NT2/D1 (cell line): ENCODE measurements at places on chromosomes 2 and 18.
A peak's percentile ranks its signal among the peaks of the same experiment; 100 is the strongest.

GRCh38 chr18:62577765-62578164, 54.9 kb downstream of the ZCCHC2 start:
- no peak for DNase-seq

- DNase-seq, result no peak
Observed at GRCh38 chr2:181066333-181066732, 85.9 kb downstream of the UBE2E3 start.

GRCh38 chr2:96325884-96326255, 753 bp downstream of the ITPRIPL1 start:
- DNase-seq, result no peak

GRCh38 chr2:133004623-133005022, 334.6 kb upstream of the LYPD1 start:
- no peak for DNase-seq

DNA sequence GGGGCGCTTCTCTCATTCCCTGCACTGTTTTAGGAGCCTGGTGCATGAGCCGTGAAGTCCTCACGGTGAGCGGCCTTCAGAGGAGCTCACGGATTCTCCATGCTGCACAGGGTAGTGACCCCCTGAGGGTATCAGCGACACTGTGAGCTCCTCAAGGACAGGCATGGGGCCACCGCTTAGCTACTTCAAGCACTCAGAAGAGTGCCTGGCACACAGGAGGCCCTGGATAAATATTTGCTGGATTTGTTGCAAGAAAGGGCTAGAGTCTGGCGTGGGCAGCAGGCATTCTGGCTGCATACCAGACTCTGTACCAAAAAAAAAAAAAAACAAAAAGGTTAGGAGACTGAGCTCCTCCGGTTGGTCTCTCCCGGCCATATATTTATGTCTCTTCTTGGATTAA, 5.7 kb upstream of the MBP start:
- DNase-seq, result no peak

DNA sequence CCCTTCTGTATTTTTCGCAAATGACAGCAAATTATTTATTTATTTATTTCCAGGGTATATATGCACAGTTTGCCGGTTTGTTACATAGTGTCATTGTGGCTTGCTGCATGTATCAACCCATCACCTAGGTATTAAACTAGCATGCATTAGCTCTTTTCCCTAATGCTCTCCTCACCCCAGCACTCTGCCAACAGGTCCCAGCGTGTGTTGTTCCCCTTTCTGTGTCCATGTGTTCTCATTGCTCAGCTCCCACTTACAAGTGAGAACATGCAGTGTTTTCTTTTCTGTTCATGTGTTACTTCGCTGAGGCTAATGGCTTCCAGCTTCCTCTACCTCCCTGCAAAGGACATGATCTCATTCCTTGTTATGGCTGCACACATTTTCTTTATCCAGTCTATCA, 592.3 kb downstream of the TRIB2 start:
- DNase-seq, result no peak

- DNase-seq, result no peak
Observed at GRCh38 chr2:133773854-133774653, 205.8 kb upstream of the NCKAP5 start.

- DNase-seq, result peak; percentile 11
Observed at GRCh38 chr2:97011977-97012569, 25.7 kb upstream of the FAM178B start.

- no peak for DNase-seq
Observed at GRCh38 chr2:177484180-177484795, 91.7 kb downstream of the AGPS start.

DNA sequence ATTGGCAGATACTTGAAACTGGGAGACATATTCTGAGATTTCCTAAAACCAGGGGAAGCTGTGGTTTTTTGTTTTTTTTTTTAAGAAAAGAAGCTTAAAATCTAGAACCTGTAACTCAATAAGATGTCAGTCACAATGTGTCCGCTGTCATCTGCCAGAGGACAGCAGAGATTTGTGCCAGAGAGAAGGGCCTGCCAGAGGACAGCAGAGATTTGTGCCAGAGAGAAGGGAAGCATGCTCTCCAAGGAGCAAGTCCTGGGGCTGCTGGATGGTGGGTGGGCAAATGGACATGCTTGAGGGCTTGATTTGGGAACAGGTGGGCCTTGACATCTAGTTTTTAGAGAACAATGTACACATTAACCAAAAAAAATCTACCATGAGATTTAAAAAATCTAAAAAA, 77.9 kb downstream of the CCDC93 start:
- DNase-seq, result no peak

GRCh38 chr2:200878289-200878880, 10.5 kb downstream of the PPIL3 start:
- no peak for DNase-seq

- no peak for DNase-seq
Observed at GRCh38 chr18:22342625-22343024, 75.1 kb downstream of the CTAGE1 start.

DNA sequence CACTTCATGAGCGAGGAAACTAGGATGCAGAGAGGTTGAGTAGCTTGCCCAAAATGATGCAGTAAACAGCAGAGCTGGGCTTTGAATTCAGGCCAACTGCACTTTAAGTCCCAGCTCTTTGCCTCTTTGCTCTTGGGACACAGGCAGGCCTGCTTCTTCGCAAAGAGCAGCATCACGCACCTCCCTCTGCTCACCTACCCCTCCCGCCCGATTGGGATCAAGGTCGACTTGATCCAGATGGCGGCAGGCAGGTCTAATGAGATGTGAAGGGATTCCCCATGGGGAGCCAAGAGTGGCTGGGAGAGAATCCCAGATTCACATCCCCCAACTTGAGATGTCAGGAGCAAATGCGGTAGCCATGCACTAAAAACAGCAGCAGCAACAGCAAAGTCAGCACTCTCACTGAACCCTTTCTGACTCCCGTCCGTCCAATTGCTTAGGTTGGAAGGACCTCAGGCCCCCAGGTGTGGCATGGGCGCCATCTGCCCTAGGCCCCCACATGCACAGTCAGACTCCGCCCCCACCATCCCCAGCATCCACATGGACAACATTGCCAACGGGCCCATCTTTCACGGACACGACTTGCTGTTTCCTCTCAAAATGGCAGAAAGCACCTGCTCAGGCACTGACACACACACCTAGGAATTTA, 84.3 kb upstream of the MAP4K4 start:
- DNase-seq, result no peak

- no peak for DNase-seq
Observed at GRCh38 chr2:204664708-204665121, 119.4 kb downstream of the PARD3B start.

DNA sequence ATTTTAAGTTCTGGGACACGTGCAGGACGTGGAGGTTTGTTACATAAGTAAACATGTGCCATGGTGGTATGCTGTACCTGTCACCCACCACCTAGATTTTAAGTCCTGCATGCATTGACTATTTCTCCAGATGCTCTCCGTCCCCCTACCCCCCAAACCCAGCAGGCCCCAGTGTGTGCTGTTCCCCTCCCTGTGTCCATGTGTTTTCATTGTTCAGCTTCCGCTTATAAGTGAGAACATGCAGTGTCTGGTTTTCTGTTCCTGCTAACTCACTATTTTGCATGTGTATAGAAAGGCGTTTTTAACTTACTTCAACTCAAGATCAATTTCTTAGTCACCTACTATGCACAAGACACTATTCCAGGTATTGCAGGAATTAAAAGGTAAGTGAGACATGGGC, 128.0 kb downstream of the PLCL1 start:
- no peak for DNase-seq

GRCh38 chr2:230085201-230085600, 16.5 kb upstream of the SLC16A14 start:
- DNase-seq, result no peak

GRCh38 chr2:49840428-49840975, 686.2 kb upstream of the FSHR start:
- no peak for DNase-seq

- DNase-seq, result no peak
Observed at GRCh38 chr18:22398464-22398863, 19.3 kb downstream of the CTAGE1 start.

GRCh38 chr2:238727585-238728329, 120.1 kb upstream of the TWIST2 start:
- no peak for DNase-seq

DNA sequence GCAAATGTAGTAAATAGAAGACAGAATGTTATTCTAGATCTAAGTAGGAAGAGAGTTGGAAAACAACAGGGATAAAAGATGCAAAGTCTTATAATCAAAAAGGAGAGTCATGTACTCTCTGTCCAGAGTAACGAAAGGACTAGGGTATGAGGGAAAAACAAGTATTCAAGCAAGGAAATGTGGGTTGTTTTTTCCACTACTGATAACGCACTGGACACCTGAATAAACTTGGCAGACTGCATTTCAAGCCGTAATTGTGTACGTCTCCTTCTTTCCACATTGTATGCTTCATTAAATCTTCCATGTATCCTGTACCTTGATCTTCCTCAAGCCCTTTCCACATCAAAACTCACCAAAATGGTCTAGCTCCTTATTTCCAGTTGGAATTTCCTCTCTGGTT, 420.6 kb downstream of the ZEB2 start:
- no peak for DNase-seq
